ENCODE measurements at places on chromosomes 4 and X.

DNA sequence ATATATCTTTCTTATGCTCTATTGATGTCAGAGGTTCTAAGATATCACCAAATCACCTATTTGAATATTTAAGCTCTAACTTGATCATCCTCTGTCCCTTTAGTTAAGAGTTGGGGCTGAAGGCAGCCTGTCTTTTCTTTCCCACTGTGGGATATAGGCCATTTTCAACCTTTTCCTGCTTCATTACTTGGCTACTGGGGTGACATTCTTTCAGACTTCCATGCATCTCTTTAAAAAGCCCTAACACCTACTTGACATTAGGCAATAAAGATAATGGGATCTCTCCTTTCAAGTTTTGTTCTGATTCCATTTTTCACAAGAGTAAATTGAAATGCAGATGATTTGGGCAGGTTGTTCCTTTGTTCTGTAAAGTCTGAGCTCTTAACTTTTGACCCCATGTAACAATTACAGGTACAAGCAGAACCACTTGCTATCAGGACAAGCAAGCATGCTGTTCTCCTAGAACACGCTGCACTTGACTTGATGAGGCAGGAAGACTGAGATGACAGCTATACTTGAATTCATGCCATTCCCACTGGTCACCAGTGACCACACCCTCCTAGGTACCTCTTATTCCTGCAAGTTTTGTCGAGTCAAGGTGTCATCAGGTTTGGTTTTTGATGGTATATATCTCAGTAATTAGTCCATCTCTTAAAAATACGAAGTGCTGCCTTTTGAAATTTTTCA, 18.2 kb downstream of the HOPX start:
- no peak for DNase-seq

DNA sequence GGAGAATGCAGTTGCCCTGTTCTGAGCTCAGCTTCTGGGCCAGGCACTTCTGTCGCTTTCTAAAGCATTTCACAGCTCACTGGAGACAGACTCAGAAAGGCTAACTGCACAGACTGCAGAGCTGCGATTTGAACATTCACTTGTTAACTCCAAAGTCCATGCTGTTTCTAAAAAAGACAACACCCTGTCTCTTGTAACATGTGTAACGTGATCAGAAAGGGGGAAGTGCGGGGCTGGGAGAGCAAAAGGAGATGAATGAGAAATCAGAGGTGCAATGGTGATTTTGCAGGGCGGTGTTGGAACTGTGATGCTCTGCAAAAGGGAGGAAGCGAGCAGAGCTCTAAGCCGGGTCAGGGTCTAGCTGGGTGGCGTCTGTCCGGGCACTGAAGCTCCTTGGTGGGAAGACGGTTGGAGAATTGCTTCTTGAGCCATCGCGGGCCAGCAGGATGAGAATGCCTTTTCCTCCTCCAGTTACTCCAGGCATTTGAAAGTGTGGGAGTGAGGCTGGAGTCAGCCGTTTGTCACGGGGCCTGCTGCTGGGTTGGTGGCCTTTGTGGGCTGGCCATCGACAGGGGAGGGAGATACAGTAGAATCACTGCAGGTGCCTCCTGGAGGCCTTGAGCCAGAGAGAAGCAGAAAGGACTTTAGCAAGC, 20.3 kb downstream of the TBC1D14 start:
- DNase-seq = no peak

GRCh38 chr4:52645300-52645699, 13.8 kb downstream of the USP46 start:
- DNase-seq = no peak

DNA sequence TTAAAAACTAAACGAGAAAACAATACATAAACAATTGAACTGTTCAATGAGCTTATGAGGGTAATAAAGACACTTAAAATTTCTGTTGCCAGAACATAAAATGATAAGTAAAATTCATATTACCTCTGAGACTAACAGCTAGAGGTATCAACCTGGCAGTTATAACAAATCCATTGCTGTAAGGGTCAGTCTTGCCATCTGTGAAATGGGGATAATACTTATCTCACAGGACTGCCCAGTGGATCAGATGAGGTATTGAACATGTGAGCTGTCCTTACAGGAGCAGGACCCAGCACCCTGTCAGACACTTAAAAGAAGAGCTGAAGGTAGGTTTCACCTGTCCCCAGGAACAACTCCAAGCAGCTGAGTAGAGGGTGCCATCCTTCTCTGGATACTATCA, 2.5 kb downstream of the TCEAL3 start:
- DNase-seq = no peak

DNA sequence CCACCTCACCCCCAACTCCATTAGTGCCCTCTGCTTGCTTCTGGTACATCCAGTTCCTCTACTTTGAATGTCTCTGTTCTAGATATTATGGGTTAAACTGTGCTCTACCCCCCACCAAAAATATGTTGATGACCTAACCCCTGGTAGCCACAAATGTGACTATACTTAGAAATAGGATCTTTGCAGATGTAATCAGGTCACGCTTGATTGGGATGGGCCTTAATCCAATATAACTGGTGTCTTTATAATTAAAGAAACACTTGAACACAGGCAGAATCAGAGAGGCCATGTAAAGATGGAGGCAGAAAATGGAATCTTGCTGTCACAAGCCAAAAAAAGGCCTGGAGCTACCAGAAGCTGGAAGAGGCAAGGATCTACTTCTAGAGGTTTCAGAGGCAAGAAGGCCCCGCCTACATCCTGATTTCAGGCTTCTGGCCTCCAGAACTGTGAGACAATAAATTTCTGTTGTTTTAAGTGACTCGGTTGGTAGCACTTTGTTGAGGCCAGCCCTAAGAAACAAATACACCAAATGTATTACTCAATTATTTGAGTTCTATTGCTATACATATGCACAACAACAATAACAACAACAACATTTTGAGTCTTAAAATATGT, 220.0 kb downstream of the PPP3CA start:
- DNase-seq = no peak

GRCh38 chrX:109990582-109991276, 12.2 kb upstream of the TMEM164 start:
- no peak for DNase-seq

DNA sequence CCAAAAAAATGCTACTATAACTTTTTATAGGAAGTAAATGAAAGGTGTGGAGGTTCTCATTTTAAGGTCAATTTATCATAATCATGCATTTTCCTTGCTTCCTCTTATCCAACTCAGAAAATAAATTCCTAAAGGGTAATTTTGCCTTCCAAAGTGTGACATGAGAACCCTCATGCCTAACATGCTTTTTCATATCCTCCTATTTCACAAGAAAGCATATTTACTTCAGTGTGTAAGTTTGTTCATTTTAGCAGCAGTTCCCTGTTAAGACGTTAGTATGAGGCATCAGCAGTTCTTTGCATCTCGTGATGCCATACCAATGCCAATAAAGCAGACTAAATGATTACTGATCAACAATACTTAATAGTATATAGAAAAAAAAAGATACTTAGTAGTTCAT, 18.4 kb downstream of the WDFY3 start:
- no peak for DNase-seq

- DNase-seq = no peak
These were observed 88.5 kb upstream of the CBR4 start for GRCh38 chr4:169098532-169098931.

GRCh38 chr4:101288365-101289145, 58.8 kb downstream of the PPP3CA start:
- no peak for DNase-seq
